ENCODE measurements at places on chromosomes 11 and 22. TPM values are rescaled to one million over a fixed set of nuclear protein-coding genes. Genes with fewer than 3 reads are reported as not detected.

GRCh38 chr11:65279741-65280440 lies 18.1 kb downstream of the POLA2 start:
- DNase-seq, result no peak

DNA sequence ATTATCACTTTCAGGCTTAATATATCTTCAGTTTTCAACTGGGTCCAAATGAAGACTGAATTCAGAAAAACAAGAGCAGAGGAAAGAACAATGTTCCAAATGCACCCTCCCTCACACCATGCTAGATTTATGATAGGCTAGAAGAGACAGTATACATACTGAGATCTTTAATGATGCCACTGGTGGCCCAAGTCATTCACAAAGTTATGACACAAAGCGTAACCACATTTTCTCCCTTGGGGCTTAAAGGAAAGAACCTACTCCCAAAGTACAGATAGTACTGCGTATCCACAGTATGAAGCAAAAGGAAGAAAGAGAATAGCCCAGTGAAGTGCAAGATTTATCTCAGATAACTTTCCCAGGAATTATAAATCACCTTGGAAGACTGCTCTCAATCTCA lies 10.9 kb upstream of the SOX6 start:
- DNase-seq, result no peak

DNA sequence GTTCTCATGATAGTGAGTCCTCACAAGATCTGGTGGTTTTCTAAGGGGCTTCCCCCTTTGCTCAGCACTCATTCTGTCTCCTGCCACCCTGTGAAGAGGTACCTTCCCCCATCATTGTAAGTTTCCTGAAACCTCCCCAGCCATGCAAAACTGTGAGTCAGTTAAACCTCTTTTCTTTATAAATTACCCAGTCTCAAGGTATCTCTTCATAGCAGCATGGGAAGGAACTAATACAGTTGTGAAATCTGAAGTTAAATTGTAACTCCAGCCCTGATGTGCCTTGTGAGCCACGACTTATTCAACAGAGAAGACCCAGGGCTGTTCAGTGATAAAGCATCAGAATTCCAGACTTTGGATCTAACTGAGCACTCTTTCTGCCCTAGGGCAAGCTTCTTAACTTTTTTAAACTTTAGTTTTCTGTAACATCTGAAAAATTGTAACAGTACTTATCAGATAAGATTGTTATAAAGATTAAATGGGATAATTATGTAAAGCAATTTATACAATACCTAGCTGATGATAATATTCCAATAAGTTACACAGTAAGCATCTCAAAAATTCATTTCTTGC lies 220.0 kb downstream of the TRPC6 start:
- no peak for DNase-seq

- no peak for DNase-seq
Measured at GRCh38 chr11:99176430-99176829, 155.7 kb downstream of the CNTN5 start.

The OR5M8 gene
- not detected for total RNA-seq

DNA sequence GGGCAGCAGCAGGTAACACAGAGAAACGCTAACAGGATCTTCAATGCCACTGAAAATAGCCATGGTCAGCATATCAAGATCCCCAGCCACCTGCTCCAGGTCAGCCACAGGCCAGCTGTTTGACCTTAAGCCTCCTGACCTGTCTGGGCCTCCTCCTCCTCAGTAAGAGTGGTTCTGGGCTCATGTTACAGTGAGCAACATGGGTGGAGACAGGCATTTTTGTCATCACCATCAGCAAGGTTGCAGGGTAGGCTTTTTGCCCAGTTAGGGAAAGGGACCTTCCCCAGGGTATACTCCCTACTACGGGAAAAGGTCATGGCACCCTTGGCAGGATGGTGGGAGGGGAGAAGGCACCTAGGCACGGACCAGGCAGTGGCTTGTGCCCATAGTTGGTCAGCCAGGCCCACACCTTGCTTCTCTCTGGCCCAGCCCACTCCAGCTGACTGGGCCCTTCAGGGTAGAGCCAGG lies 131.8 kb upstream of the PARVA start:
- no peak for DNase-seq

The ABCC8 gene
- 8.2 TPM for total RNA-seq

DNA sequence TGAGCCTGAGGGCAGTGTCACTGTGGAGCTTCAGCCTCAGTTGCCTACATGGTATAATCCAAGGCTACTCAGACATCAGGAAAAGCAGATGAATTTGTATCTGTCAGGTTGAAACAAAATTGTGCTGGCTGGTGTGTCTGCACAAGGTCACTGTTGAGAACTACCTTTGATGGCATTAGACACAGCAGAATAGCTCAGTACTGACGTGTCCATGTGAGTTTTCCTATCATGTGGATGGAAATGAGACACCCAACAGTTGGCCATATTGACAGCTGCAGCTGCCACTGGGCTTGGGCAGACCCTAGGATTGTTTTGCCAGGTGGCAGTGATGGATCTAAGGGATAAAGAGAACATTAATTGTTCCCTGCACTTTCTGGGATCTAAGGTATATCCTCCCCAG lies 15.8 kb downstream of the CCDC134 start:
- no peak for DNase-seq

The HOATZ gene
- not detected for total RNA-seq

The TREH gene
- not detected for total RNA-seq

- no peak for DNase-seq
Measured at GRCh38 chr22:27613099-27614005, 188.2 kb downstream of the MN1 start.

The FOLR3 gene
- total RNA-seq, result 1.1 TPM

GRCh38 chr11:66101066-66101464 lies 31.0 kb downstream of the PACS1 start:
- no peak for DNase-seq

DNA sequence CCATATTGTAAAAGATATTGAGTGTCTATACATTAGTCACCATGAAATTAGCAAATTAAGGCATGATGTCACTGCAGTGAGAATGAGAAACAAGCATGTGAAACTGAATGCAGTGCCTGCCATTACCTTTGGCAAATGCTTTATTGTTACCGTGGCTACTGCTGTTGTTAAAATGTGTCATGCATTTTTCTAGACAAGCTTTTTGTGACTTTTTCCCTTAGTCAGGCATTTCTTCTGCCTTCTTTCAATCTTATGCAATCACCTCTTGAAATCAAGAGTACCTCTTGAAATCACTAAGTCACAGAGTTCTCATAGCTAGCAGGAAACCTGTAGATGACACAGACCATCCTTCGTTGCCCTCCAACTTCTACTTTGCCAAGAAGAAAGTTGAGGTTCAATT lies 461.7 kb upstream of the TENM4 start:
- DNase-seq, result no peak

The TTC36 gene
- total RNA-seq, result 0.71 TPM

DNA sequence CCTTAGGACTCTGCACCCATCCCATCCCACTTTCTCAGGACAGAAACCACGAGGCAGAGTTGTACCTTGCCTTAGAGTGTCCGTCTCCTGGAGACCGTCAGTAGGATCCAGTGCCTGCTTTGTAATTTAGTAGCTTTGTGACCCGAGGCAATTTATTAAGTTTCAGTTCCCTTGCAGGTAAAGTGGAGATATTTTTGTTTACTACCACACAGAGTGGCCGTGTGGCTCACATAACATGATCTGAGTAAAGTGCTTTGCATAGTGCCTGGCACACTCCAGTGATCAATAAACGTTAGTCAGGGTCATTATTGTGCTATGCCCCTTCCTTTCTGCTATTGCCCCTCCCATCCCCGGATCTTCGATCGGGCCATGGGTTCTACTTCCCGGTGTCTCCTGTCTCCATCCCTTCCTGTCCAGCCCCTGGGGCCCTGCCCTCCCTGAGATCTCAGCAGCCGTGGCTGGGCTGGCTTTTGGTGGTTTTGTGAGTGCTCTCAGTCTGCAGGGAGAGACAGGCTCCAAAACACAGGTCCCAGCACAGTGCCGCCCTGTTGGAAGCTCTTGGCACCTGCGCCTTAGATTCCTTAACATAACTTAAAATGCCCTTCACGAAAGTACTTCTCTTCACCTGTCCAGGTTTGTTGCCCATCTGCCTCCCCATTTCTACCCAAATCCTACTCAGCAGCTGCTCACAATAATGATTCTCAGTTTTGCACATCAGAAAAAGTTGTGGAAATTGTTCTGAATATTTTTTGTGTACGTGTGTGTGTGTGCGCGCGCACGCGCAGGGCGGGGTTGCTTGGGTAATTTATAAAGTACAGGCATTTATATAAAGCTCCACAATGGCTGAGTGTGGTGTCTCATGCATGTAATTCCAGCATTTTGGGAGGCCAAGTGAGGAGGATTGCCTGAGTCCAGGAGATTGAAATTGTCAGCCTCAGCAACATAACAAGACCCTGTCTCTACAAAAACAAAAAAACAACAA lies 753.7 kb downstream of the NTM start:
- DNase-seq, result no peak

GRCh38 chr11:79390477-79390876 lies 50.4 kb downstream of the TENM4 start:
- DNase-seq, result no peak

DNA sequence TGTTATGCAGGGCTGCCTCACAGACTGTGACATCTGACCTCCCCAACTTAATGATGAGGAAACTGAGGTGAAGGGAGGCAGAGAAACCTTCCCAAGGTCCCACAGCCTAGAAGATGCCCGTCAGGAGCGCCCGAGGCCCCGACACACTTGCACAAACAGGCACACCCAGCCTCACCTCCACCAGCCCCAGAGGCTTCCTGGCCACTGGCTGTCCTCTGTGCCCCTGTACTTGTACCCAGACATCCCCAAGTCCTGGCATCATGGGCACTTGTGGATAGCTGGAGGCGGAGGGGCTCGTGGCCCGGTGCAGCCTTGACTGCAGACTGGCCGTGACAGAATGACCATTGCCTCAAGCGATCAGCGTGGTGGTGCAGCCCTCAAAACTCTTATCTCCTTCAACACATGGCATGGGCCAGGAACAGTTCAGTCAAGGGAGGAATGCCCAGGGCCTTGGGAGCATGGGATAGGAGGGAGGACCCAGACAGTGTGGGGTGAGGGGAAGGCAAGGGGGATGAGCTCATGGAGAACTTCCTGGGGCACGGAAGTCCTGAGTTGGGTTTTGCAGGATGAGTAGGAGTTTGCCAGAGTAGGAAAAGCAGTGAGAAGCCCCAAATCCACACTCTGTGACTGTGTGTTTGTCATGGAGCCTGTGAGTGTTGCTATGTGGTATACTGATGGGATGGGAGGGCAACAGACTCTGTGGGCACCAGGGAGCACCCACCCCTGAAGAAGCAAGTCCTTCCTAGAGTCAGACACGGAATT lies 25.8 kb upstream of the PPARA start:
- no peak for DNase-seq

- DNase-seq, result no peak
Measured at GRCh38 chr11:46901156-46901555, 17.2 kb downstream of the LRP4 start.

The GAL gene
- not detected for total RNA-seq

The MMP3 gene
- total RNA-seq, result 6.7 TPM

- no peak for DNase-seq
Measured at GRCh38 chr11:95904009-95904650, 19.8 kb downstream of the MTMR2 start.

The OR8D4 gene
- not detected for total RNA-seq

- DNase-seq, result no peak
Measured at GRCh38 chr11:132718711-132719671, 813.3 kb downstream of the OPCML start.

DNA sequence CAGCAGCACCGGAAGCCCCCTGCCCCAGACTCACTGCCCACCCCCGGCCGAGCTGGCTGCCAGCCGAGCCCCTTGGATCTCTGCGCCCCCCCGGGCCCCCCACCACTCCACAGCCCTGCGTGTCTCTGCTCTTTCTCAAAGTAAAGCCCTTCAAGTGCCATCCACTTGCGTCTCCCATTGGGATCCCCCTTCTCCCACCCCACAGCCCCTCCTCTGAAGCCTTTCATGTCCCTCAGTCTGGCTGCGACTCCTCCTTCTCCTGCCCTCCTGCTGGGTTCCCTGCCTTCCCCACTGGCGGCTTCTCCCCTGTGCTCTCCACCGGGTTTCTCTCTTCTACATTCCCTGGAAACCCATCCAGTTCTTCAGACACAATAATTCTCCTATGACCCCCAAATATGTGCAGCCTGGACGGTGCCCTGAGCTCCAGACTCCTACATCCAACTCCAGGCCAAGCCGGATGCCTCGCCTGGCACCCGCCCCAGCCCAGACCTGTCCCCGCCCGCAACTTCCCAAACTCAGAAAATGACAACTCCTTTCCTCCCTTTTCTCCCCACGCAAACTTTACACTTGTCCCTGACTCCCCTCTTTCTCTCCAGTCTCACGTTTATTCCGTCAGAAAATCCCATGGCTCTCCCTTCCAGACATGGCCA lies 108.9 kb downstream of the WNT7B start:
- no peak for DNase-seq

GRCh38 chr22:42231929-42232328 lies 38.5 kb downstream of the TCF20 start:
- no peak for DNase-seq

The RHOD gene
- 10.3 TPM for total RNA-seq

DNA sequence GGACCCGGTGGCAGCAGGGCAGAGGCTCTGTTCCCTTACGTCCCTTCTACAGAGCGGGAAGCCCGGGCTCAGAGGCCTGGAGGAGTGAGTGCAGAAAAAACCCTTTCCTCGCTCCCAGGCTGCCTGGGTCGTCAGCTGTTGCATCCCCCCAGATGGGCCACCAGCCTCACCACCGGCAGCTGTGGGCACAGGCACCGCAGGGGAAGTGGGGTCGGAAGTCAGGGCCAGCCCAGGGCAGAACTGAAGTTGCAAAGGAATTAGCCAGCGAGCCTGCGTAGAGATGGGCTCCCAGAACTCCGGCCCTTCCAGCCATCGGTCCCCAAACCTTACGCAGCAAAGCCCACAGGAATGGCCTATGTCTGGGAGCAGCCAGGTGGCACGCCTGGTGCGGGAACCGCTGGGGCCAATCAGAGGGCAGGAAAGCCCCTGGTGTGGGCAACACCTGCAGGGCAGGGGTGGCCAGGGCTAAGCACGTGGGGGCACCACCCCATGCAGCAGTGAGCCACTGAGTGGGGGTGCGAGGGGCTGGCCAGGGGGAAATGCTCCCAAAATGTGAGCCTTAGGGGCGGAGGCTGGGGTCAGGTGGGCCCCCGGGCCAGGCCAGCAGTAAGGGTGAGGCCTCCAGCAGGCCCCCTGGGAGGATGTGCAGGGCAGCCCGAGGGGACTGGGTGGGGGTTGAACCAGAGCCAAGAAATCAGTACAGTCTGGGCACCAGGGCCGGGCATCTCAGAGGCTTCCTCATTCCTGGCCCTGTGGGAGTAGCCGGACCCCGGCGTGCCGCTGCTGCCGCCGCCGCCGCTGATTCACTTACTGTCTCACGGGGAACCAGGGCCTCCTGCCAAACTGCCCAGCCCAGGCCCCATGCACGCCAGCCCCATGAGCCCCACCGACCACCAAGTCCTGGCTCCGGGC lies 58.2 kb downstream of the WNT7B start:
- no peak for DNase-seq

- DNase-seq, result no peak
Measured at GRCh38 chr11:103358251-103358650, 249.0 kb downstream of the DYNC2H1 start.

The FAM111A gene
- 48.0 TPM for total RNA-seq

The PATE2 gene
- total RNA-seq, result not detected

All from sciatic nerve (tissue), 2 donors.